ENCODE measurements at places on chromosomes 2 and 18.

DNA sequence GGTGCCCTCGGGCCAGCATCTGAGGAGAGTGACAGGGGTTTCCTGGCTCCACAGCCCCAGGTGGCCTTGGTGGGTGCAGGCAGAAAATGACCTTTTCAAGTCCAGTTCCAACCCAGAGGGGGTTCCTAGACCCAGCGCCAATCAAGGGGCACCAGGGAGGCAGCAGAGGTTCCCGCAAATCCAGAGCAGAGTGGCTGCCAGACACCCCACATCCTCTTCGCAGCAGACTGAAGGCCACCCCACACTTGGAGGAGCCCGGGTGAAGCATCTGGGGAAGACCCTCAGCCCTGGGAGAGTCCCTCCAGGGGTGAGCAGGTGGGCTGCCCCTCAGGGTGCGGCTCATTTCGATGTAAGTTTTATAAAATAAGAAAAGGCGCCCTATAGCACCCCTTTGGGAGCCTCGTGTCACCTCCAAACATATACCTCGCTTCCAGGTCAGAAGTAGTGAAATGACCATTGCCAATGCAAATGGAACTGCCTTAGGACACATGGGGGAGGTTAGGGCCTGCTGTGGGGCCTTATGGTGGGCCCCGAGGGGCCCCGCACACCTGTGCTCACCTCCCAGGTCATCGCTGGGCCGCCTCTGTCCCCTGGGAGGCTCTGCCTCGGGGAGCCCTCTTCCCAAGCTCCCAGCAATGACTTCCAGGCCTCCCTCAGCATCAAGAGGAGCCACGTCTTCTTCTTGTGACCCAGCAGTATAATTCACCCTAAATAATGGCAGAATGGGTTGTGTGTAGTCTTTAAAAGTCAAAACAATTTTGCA, 11.0 kb downstream of the RTP5 start:
- ATAC-seq: no peak

- ATAC-seq: no peak
Observed at GRCh38 chr18:68791801-68792200, 6.1 kb upstream of the CCDC102B start.

DNA sequence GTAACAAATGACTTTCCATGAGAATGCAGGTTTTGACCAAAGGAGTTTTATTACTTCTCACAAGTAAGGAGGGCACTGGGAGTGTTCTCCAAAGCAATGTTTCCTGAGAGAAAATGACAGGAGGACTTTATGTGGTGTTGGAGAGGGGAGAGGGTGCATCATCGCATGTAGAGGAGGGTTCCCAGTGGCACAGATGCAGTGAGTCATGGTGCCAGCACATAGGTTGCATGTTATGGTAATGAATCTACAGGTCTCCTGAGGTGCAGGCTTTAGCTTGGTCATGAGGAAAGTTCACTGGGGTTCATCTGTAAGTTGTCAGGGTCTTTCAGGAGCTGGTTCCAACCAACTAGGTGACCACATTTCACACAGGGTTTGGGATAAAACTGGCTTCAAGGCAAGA, 30.4 kb downstream of the NAT8 start:
- ATAC-seq: no peak

GRCh38 chr2:101766871-101767739, 69.6 kb downstream of the MAP4K4 start:
- ATAC-seq: peak; percentile 36

- no peak for ATAC-seq
Observed at GRCh38 chr2:56008661-56009431, 85.3 kb upstream of the EFEMP1 start.

- ATAC-seq: no peak
Observed at GRCh38 chr2:113361051-113361450, 76.4 kb upstream of the ZNG1B start.

- no peak for ATAC-seq
Observed at GRCh38 chr18:23356915-23357601, 96.0 kb upstream of the RIOK3 start.

DNA sequence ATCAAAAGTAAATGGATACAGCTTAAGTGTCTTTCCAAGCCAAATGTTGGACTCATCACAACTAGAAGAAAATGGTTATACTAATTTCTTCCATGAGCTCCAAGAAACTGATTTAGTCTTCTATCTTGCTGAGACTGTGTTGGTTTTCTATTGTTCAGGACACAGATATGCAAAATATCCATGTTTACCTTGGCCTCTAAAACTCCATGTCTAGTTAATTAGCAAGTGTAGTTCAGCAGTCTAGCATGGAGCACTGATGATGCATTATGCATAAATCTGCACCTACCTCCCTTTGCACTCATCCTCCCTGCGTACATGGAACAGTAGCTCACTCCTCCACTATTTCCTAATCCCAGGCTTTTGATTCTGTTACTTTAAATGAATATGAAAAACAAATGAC, 731.4 kb upstream of the CHAC2 start:
- no peak for ATAC-seq

GRCh38 chr18:34909637-34910364, 131.4 kb upstream of the MAPRE2 start:
- no peak for ATAC-seq

GRCh38 chr18:67179726-67180125, 336.8 kb downstream of the DSEL start:
- peak; percentile 31 for ATAC-seq

- no peak for ATAC-seq
Observed at GRCh38 chr2:9467687-9468086, 6.7 kb upstream of the IAH1 start.

GRCh38 chr18:58054041-58054781, 10.2 kb downstream of the NEDD4L start:
- ATAC-seq: no peak

DNA sequence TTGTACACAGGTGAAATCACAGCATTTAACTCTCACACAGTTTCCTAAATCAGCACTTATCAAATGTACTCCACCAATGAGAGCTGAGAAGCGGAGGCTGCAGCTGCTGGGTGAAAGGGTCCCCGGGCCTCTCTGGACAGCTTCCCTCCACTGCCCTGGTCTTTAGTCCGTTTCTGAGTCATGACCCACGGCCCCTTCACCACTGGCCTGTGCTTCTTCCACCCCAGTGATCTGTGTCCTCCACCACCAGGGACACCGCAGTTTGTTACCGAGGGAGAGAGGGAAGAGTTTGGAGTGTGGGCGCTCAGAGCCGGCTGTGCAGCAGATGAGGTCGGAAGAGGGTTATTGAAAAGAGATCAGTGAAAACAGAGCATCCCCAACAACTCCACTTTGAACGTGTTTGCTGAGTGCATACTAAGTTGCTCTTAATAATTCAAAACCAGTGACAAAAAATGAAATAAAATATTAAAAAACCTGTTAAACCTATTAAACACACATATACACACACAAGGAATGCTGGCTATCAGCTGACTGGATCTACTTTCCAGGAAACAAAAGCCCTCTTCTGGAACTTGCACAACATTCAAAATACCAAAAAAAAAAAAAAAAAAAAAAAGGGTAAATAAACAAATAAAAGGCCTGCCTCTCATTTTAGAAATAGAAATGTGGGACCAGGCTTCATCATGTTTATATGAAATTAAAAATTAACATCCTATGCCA, 54.1 kb downstream of the PXDN start:
- no peak for ATAC-seq

DNA sequence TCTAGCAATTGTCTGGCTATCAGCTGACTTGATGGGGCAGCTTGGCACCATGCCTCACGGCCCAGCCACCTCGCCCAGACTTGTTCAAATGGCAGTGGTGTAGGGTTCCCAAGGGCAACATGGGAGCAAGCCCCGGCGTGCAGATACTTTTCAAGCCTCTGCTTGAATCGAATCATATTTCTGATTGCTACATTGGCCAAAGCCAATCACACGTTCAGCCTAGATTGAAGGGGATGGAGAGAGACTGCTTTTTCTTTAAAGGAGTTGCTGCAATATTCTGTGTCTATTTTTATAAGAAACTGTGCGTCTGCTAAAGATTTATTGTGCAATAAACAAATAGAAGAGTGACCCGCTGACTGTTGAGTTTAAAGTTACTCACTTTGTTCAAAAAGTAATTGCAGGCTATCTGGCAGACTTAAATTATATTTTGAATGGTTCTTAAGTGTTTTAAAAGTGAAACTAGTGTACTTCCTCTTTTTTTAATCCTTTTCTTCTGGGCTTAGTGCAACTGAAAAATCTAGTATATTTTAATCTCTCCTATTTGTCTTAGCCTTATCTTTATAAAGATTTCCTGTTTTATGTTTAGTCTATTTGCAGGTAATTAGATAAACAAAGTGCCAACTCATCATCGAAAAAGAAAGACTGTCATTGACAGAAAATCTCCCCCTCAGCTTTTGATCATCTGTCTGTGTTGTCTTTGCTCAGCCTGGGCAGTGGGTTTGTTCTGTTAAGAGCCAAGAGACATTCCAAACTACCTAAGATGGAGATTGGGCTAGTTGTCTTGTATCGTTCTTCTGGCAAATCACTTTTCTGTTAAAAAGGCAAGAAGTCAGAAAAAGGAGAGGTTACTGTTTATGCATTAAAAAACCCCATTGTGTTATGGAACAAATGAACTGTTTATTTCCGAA, 156.1 kb downstream of the TPGS2 start:
- no peak for ATAC-seq

DNA sequence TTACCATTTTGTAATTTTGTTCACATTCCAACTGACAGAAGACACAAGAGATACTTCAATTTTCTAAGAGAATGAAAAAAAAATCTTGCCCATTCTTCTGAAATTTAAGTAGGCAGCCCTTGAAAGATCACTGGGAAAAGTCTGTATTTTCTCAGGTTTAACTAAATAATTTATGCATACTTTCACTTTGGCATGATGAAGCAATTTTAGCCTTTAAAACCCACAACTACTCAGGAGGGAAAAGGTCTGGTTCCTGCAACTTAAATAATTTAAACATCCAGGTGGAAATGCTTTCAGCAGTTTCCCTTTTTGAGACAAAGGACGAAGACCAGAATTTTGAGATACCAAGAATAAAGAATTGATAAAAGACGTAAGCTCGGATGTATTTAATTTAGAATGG, 61.4 kb downstream of the ZEB2 start:
- ATAC-seq: no peak

All from stimulated activated memory B cell treated with anti-CD40 and anti-IgM and Interleukin-4, amounts not matched to agents 10 μg/mL and 1 μg/mL and 100 μg/mL, for 72 hours (primary cell).